ENCODE measurements at places on chromosomes 11 and 22.

DNA sequence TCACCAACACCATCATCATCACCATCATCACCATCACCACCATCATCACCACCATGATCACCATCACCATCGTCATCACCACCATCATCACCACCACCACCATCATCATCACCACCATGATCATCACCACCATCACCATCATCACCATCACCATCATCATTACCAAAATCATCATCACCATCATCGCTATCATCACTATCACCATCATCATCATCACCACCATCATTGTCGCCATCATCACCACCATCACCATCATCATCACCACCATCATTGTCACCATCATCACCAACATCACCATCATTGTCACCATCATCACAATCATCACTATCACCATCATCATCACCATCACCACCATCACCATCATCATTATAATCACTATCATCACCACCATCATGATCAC is 893.5 kb downstream of the TBC1D22A start:
- DNase-seq = no peak

DNA sequence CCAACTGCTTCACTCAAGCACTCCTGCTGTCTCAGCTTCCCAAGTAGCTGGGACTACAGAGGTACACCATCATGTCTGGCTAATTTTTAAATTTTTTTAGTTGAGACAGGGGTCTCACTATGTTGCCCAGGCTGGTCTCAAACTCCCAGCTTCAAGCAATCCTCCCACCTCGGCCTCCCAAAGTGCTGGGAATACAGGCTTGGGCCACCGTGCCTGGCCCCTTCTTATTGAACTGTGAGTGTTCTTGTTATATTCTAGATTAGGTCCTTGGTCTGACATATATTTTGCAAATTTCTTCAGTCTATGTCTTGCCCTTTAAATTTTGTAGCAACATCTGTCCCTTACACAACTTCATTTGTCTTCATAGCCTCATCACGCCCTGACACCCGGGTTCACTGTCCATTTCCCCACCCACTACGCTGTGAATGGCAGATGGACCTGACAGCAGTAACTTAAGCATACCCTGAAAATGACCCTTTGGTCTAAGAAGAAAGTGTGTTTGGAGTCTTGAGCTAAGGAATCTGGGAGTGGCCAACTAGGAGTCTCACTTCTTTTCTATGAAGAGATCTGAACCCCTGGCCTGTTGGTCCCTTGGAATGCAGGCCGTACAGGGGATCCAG is 4.2 kb upstream of the FAM118A start:
- DNase-seq = no peak

- no peak for DNase-seq
These were observed 10.3 kb upstream of the FIBIN start for GRCh38 chr11:26983645-26984044.

DNA sequence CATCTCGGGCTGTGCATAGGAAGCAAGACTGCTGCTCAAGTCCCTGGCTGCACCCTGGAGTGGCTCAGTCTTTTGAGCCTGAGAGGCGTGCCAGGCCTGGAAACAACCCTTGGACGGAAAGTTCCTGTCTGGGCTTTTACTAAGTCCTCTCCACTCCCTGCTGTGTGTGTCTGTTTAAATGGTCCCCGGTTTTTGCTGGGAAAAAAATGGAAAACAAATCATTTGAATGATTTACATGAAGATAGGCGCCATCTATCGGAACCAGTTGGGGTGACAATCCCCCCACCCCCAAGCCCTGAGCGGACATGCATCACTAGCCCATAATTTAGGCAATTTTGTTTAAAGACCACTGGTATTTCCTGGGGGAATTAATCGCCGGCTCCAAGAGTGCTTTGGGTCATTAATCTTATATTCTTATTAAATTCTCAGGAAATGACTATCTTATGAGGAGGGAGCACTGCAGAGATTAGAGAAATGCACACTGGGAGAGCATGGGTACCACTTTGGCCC is 2.7 kb upstream of the GAB2 start:
- peak; percentile 76 for DNase-seq

DNA sequence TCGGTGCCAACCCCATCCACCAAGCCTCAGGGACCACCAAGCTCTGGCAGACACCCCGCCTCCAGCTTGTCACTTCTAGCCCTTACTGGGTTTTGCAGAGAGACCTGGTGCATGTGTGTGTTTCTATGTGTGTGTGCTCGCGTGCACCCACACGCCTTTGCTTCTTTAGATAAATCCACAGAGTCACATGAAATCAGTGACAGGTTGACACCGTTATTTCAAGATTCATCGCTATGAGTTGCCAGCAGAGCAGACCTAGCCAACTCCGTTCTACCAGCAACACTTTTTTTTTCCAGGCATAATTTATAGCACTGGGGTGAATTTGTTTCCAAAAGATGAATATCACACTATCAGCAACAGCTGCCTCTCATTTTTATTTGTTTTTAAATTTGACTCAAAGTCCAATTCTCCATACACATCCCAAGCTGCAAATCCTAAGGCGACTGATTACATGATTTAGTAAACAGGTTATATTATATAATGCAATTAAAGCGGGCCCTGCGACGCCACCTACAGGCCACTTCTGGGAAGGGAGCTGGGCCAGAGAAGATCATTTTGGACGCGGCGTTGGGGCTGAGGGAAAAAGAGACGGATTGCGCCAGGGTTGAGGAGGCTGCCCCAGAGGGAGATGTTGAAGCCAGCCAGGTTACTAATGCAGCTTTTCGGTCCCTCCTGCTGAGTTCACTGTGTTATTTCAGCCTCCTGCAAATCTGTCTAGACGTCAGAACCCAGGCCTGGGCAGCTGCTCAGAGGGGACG is 150.5 kb downstream of the FEZ1 start:
- DNase-seq = peak; percentile 69

DNA sequence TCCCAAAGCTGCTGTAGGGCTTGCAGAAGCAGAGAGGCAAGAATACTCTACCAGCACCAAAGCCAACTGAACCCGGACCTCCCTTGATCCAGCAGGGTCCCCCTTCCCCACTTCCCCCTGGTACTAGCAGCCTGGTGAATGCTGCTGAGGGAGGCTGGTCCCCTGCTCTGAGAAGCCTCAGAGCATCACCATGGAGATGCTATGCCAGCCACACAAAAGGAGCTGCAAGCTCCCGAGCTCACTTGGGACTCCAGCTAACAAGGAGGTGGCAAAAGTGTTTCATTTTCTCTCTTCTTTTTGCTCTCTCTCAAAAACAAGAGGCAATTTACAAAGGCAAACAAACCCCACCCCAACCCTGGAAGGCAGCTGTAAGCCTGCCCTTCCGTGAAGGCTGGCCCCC is 509.8 kb downstream of the BUD13 start:
- DNase-seq = no peak

DNA sequence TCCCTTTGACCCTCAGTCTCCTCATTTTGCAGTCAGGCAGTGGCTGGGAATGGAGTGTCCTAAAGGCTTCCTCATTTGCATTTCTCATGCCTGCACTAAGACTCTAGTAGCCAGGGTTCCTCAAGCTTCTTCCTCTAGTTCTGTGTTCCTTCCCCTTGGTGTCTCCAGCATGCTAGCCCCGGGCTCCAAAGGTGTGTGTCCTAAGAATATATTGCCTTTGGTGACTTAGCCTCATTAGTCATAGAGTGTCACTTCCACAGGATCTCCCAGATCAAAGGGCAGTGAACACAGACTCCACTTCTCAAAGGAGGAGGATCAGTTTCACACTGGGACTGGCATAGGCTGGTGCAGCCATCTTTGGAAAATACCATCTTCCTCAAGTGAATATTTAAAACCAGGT is 21.4 kb upstream of the ACER3 start:
- no peak for DNase-seq

DNA sequence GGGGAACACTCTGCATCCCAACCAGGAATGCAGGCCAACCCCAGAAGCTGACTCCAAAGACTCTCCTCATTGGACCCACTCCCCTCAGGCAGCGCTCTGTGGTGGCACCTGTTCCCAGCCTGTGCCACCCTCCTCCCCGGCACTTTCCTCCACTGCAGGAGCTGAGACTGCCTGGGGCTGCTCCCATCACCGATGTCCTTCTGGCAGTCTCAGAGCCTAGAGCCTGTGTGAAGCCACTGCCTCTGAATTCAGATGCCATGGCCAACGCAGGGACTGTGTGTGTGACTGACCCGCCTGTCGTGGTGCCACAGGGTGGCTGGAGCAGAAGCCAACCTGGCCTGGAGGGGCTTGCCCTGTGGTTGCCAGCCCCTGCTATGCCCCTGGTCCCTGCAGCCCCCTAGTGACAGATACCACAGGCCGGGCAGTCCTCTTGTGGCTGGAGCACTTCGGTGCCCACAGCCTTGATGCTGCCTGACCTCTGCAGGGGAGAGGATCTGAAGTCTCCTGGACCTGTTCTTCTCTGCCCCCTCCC is 43.2 kb downstream of the TBX1 start:
- no peak for DNase-seq

DNA sequence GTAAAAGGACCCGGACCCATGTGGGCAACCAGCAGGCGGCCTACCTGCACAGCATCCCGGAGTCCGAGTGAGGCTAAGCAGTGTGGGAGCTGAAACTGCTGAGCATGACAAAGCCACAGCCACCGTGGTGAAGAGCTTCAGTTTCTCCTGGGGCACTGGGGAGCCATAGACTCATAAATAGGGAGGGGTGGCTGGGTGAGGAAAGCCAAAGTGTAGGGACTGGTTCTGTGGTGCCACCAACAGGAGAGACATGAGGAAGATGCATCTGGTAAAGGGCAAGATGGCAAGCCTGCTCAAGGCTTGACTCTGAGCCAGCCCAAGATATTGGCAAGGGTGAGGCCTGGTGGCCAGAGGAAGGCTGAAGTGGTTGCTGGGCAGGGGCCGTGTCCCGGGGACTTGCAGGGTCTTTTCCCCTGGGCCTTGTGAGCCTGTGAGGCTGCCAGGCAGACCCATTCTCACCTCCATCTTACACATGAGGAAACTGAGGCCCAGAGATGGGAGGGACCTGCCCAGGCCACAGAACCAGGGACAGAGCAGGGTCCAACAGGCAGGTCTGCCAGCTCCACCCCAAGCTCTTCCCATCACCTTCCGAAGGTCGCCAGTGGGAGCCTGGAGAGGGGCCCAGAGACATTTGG is 30.4 kb downstream of the CYTH4 start:
- DNase-seq = peak; percentile 47

DNA sequence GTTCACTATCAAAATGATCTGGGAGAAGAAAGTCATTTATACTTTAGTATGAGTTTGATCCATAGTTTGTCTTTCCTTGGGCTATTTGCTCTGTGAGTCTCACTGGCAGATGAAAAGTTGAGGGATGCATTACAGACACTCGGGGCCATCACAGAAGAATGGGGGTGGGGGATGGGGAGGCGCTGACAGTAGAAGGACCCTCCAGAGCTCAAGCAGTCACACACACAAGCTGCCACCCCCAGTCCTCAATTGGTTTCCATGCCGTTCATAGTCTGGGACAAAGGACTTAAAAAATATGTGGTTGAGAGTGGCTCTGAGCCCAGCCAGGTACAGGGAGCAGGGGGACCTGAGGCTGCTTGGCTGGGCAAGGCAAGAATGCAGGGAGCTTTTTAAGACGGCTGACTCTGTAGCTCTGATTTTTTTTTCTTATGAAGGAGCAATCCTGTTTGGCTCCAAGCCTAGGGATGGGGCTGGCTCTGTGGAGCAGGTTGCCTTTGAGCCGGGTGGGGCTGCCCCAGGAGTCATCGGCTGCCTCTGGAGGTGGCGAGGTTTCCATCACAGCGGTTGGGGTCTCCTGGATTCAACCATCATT is 13.3 kb upstream of the ANO1 start:
- DNase-seq = no peak

- DNase-seq = no peak
These were observed 827 bp downstream of the PHF21B start for GRCh38 chr22:45008751-45009605.

- no peak for DNase-seq
These were observed 5.4 kb upstream of the TMEM86A start for GRCh38 chr11:18692941-18693760.

- DNase-seq = no peak
These were observed 163.3 kb downstream of the CRYBB2 start for GRCh38 chr22:25382762-25383161.

DNA sequence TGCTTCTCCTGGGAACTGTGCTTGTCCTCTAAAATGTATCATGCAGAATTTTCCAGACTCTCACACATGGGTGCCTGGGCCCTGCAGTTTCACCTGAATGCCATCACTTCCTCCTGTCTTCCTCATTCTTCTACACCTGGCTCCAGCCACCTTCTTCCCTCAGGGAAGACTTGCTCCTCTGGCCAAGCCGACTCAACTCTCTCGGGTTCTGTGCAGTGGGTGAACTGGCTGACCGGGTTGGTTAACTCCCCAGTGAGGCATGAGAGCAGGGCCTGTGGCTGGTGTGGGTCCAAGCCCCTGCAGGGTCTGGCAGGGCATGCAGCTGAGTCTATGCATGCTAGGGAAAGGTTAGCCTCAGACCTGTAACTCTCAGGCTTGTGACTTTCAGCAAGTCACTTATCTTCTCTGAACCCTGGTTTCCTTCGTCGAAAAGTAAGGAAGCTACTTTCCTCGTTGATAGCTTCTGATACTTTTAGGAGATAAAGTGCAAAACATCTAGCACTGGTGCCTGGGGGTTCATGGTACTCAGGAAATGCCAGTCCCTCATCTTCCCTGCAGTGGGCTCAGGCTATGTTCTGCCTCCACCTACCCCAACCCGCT is 11.9 kb downstream of the CD82 start:
- no peak for DNase-seq

GRCh38 chr11:113339929-113340589 is 25.7 kb downstream of the TTC12 start:
- no peak for DNase-seq

DNA sequence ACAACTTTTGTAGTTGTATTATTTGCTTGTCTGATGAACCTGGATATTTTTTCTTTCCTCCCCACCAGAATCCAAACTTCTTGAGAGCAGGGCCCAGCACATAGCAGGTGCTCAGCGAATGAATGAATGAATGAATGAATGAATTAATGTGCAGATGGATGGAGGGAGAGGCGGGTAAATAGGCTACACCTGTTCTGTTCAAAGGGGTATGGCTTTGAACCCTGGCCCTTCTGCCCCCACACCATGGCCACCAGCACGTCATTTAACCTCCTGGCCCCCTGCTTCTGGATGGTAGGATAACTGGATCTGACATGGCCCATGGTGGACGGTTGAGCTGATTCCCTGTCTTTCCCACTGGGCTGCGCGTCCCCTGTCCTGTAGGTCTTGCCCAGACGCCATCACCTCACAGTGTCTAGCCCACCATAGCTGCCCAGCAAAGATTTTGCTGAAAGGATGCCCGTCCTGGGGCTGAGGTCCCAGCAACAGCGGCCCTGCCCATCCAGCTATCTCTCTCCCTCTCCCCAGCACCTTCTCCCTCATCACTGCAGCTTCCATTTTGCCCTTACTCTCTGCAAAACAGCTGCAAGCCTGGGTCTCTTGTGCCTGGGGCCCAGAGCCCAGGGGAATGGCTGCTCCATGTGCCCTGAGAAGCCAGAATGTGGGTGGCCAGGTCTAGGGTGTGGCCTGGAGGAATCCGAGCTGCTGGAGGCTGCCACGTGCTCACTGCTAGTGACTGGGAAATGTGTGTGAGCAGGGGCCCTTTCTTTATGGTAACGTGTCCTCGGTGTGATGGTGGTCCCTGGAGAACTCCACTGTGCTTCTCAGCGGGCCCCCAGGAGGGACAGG is 49.3 kb upstream of the LINC01488 start:
- DNase-seq = no peak

GRCh38 chr22:40572976-40573375 is 63.5 kb downstream of the MRTFA start:
- no peak for DNase-seq

- peak; percentile 46 for DNase-seq
These were observed 151.8 kb upstream of the TIMP3 start for GRCh38 chr22:32649515-32650200.

- DNase-seq = no peak
These were observed 243.6 kb downstream of the NELL1 start for GRCh38 chr11:20912922-20913512.
